Kasumi-1 (cell line): ENCODE measurements at places on chromosomes 12 and 14.

DNA sequence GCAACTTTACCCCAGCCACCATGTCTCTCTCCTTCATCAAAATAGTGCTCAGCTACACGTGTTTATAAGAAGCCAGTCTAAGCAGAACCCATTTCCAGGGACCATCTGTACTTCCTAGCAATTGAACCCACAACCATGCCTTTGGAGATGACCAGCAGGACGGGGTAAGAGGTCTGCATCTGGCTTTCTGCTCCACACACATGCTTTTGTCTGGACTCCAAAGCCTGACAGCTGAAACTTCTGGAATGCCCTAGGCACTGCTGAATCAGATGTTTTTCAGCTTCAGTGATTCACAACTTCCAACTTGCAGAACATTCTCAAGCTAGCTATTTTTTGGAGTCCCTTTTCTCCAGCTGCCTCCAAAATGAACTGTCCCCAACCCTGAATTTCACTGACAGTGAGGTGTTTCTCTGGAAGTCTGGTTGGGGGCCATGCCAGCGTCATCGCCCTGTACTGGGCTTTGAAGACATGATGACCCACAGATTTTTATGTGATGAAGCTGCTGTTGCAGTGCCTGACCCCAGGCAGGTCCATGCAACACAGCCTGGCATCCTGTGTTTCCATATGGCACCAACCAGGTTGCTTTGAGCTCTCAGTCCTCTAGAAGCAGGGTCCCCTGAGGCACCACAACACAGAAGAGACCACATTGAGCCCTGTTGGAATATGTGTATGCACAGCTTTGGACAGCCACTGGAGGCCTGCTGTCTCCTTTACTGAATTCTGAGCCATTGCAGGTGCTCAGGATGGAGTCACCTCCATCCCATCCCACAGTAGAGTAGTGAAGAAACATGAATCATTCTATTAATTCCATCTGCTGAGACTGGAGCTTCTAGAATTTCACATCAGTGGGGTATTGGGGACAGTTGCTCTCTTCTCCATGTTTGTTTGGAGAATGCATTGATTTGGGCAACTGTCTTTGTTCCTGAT is 80.2 kb downstream of the NUAK1 start:
- DNase-seq: no peak

DNA sequence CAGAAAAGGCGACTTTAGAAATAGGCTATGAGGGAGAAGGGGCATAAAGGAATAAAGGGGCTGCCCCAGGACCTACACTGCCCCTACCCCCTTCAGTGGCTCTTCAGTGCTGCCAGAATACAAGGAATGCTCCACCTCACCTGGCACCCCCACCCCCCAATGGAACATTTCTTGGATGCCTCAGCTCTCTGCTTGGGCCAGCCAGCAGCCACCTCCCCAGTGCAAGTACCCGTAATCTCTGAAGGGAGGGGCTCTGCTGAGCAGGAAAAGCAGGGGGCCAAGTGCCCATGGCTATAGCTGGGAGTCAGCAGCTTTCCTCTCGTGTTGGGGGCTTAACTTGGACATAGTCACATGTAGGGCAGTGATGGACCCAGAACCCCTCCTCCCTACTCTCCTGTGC is 33.3 kb downstream of the BAZ2A start:
- DNase-seq: no peak

- no peak for DNase-seq
Observed at GRCh38 chr12:57519796-57520052, 590 bp downstream of the DDIT3 start.

DNA sequence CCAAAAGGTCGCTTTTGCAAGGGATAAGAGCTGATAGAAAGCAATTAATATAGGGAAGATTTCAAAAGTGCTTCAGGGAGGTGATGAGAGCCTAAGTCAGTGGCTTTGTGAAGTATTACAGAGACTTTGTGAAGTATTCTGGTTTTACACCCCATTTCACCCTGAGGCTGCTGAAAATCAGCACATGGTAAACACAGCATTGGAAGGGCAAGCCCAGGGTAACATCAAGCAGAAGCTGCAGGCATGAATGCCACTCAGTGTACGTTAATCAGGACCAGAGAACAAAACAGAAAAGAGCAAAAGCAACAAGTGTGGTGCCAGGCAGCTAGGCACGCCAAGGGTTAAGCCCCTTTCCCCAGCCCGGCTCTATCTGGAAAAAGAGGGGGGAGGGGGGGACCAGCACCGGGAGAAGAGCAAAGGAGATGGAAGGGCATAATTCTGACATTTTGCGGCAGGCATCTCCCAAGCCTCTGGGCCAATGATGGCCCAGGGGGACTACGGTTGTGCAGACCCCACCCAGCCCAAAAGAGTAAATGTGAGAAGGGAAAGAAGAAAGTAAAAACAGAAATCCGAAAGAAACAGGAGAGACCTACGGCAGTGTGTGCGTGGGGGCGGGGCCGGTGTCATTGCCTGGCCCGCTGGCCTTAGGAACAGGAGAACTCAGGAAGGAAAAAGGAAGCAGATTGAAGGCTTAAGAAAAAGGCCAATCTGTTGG is 58.9 kb downstream of the DHRS2 start:
- DNase-seq: peak; percentile 63

DNA sequence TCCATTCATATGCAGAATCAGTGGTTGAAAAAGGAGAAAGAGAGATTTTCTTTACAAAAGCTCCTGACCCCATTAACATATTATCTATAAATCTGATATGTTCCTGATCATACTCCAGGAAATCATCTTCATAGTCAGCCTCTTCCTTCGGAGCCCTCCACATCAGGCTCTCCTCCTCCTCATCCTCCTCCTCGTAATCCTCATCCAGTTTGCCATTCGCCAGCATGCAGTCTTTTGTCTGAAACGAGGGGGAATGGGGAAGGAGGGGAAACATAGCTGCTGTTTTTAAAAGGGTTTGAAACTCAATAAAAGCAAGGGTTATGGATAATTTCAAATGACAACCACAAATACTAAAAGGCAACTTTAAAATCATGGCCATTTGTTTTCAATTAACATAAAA is 60.9 kb downstream of the DICER1 start:
- DNase-seq: no peak

GRCh38 chr12:63151623-63152320 is 771 bp upstream of the AVPR1A start:
- peak; percentile 75 for DNase-seq

DNA sequence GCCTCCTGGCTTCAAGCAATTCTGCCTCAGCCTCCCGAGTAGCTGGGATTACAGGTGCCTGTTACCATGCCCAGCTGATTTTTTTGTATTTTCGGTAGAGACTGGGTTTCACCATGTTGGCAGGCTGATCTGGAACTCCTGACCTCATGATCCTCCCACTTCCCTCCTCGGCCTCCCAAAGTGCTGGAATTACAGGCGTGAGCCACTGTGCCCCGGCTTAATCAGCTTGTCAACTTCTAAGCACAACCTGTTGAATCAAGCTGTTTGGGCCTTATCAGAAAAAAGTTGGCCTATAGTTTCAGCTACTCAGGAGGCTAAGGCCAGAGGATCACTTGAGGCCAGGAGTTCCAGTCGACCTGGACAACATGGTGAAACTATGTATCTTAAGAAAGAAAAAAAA is 7.9 kb downstream of the MARK3 start:
- no peak for DNase-seq

DNA sequence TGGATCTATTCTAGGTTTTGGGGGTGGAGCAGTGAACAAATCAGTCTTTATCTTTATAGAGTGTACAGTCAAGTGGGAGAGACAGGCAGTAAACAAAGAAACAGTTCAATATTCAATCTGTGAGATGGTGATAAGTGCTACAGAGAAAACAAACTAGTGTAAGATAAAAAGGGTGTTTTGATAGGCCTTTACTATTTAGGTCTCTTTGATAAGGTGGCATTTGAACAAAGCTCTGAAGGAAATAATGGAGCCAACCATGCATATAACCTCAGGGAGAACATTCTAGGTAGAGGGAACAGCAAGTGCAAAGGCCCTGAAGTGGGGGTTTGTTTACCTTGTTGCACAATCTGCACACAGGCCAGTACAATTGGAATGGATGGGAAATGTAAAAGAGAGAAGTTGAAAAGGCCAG is 47.3 kb downstream of the PTPN11 start:
- DNase-seq: no peak

DNA sequence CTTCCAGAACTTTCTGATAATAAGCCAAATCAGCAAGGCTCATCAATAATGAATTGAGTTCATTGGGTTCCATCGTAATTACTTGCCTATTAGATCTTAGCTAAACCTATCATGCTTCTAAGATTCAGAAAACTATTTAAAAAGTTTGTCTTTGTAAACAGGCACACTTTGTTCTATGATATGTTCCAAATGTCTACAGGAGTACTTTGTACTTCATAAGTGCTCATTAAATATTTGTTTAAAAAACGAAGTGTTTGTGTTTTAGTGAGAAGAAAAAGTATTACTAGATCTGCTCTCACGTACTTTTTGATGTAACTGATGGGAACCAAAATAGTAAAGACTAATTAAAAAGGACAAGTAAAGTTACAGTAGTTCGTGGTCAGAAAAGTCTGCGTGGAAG is 172.8 kb upstream of the FLRT2 start:
- no peak for DNase-seq

GRCh38 chr12:57717131-57717530 is 21.4 kb downstream of the AGAP2 start:
- no peak for DNase-seq

- no peak for DNase-seq
Observed at GRCh38 chr14:33968722-33969121, 17.8 kb upstream of the EGLN3 start.

GRCh38 chr14:56561606-56562005 is 18.0 kb upstream of the TMEM260 start:
- no peak for DNase-seq

DNA sequence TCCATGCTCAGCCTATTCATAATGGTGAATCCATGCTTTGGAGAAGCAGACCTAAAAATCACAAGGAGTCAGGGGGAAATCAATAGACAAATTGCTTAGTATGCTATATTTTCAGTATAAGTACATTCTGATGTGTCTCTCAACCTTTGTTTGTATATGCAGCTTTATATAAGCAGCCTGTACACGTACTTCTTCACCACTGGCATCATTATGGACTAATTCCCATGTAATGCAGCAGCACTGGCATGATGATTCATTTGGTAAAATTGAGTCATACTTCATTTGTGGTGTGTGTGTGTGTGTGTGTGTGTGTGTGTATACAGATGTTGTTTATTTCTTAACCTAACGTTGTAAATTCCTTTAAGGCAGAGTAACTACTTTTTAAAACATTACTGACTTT is 10.9 kb downstream of the DCP1B start:
- no peak for DNase-seq

DNA sequence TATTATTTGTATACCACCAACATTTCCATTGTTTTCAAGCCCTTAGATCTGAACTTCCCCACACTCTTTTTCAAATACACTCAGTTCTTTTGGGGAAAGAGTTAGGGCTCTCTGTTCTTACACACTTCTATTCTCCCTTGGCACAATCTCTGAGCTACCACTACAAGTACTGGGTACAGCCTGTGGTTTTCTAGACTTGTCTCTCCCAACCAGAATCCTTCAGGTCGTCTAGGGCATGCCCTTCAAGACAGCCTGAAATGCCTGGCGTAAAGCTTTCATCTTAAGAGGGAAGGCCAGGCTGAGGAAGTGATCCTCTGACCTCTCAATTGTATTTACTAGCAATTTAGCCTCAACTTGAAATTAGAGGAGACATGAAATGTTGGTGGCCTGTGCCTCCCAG is 1442.0 kb downstream of the AACS start:
- no peak for DNase-seq

DNA sequence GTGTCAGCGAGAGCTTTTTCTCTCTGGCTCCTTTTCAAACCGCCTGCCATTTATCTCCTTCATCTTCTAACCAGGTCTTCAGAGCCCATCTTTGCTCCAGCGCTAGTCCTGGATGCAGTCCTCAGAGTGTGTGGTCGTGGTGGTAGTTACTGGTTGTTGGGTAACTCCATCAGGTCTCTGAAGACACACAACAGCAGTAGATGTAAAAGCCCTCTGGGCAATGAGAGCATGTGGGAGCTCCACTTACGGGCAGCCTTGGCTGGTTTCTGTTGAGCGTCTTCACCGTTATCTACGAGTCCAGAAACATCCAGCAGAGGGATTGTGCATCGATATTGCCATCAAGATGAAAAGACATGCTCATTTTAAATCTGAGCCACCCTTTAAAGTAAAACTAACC is 61.2 kb downstream of the FBXL14 start:
- peak; percentile 24 for DNase-seq

GRCh38 chr12:33486058-33486457 is 46.4 kb upstream of the SYT10 start:
- DNase-seq: no peak

GRCh38 chr14:31858868-31859267 is 218.2 kb upstream of the ARHGAP5 start:
- no peak for DNase-seq

GRCh38 chr12:89540586-89540985 is 14.7 kb upstream of the POC1B start:
- DNase-seq: no peak

DNA sequence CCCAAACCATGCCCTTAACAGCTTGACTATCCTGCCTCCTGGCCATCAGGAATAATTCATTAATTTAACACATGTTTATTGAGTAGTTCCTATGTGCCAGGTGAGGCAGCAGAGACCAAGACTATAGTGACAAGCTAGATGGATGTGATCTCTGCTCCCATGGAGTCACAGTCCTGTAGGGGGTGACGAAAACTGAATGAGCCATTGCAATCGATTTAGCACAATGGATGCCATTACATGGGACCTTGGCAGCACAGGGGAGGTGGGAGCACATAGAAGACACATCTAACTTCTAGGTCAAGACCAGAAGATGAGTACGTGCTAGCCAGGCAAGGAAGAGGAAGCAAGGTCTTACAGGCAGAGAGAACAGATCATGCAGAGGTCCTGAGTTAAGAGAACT is 68.7 kb downstream of the NOS1 start:
- DNase-seq: no peak

- no peak for DNase-seq
Observed at GRCh38 chr12:102631274-102631673, 150.9 kb upstream of the IGF1 start.

GRCh38 chr12:91178139-91178561 is 4.5 kb downstream of the DCN start:
- DNase-seq: peak; percentile 54

- DNase-seq: no peak
Observed at GRCh38 chr14:96143906-96144305, 60.7 kb upstream of the BDKRB2 start.
